ENCODE measurements at places on chromosomes 12 and 14. TPM values are rescaled to one million over a fixed set of nuclear protein-coding genes. Genes with fewer than 3 reads are reported as not detected.

- DNase-seq = no peak
These were observed 20.8 kb downstream of the TXNDC16 start for GRCh38 chr14:52531481-52531880.

DNA sequence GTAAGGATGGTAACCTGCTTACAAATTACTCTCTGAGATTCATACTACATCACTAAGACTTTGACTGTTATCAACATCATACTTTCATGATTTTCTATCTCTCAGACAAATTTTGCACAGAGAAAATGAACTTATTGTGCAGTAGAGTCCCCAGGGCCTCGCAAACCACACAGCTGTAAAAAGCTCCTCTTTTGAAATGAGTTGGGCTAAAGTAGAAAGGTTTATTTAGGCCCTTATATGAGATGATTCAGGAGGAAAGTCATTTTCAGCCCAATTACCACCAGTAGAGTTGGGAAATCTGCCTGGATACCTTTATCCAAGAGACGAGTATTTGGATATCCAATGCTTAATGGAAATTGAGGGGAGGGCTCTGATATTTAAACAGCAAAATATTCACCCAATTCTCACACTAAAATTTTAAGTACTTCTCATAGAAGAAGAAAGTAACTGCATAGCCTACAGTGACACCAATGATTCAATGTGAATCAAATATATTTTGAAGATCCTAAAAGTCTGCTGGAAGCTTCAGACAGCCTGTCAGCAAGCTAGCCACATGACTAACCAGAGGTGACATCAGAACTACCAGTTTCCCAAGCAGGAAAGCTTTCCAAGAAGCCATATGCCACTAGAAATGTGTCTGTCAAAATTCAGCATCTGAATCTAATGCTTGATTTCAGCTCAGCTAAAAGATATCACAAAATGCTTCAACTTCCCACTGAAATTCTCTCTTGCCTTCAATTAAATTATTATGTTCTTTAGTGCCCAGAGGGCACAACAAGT lies 190.1 kb upstream of the SYT1 start:
- DNase-seq = no peak

DNA sequence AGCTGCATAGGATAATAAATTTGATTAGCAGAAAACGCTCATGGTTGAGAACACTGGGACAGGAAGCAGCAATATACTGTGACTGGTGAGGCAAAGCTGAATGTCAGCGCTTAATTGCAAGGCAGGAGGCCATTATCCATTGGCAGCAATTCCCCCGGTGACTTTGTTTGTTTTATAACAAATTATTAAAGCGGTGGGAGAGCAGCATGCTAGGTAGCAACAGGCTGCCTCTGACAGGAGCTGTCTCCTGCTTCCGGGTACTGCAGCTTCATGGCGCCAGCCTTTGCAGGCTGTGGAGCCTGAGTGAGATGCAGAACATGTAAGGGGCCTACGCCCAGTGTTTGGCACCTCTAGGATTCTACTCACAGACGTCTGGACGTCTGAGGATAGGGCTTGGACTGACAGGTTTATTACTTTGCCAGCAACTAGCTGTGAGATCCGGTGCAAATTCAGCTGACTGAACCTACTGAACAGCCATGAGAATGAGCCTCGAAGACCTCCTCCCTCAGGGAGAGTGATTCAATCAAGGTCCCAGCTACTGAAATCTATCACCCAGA lies 82.1 kb upstream of the SSTR1 start:
- DNase-seq = no peak

GRCh38 chr14:63701606-63702299 lies 26.1 kb downstream of the SGPP1 start:
- no peak for DNase-seq

GRCh38 chr14:100159094-100159864 lies at the start of gene DEGS2:
Gene DEGS2 (minus strand): TSS chr14:100159645. CDS start chr14:100159587, 58 bp downstream.
- DNase-seq = no peak

GRCh38 chr12:110677206-110677911 lies 11.6 kb downstream of the HVCN1 start:
- no peak for DNase-seq

- no peak for DNase-seq
These were observed 783.8 kb downstream of the VRK1 start for GRCh38 chr14:97581016-97581415.

GRCh38 chr12:27014859-27015729 lies 910 bp upstream of the TM7SF3 start:
- DNase-seq = no peak

GRCh38 chr12:110126557-110126956 lies 2.4 kb downstream of the IFT81 start:
- DNase-seq = no peak

SYCP3 gene
- not detected for total RNA-seq

NUDT4 gene
- total RNA-seq = 24.7 TPM

OR4Q3 gene
- total RNA-seq = not detected

ACOT6 gene
- total RNA-seq = 0.45 TPM

DEPDC4 gene
- total RNA-seq = not detected
